ENCODE measurements at places on chromosomes 6 and 20.

- no peak for DNase-seq
Observed at GRCh38 chr6:13354331-13355042, 26.1 kb upstream of the TBC1D7 start.

DNA sequence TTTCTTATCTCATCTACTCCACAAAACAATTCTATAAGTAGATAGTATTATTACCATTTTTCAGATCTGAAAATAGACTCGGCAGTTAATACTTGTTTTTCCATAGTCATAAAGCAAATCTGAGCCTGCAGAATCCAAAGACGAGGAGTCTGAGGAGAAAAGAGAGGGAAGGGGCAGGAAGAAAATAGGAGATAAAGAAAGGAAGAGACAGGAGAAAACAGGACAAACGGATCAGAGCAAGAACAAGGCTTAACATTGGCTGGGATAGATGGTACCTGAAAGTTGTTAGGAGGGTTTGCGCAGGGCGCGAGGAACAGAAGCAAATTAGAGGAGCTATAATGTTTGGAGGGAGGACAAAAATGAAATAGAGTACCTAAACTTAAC, 639 bp upstream of the PPIL1 start:
- DNase-seq: no peak

DNA sequence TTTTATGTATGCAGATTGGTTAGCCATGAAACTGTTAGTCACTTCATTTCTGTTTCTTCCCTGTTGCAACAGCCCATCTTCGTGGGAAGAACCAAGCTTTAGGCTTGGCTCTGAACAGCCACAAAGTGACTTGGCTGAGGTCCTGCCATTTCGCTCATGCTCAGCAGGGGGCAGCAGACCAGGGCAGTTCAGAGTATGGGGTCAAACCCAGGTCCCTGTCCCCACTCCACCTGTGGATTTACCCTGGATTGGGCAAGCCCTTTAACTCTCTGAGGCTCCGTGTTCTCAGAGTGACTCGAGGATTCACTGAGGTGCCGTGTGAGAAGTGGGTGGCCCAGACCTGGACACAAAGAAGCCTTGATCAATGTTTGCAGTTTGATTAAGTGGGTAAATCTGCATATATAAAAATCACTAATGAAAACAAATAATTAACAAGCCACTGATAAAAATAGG, 19.8 kb upstream of the MAP1LC3A start:
- peak; percentile 50 for DNase-seq

- DNase-seq: no peak
Observed at GRCh38 chr6:34836008-34836407, 44.1 kb downstream of the BLTP3A start.

DNA sequence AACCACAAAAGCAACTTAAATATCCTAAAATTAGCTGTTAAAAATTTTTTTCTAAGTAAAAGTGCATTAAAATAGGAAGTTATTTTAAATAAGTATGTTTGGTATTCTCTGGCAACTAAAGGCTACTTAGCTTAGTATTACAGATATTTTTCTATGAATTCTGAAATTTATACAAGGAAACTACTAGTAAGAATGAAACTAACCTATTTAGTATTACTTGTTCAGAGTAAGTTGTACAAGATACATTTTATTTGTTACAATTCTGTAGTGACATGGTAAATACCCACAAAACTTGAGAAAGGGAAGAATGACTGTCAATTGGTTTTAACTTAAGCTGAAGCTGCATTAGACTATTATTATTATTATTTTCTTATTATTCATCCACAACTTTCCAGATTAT, 6.5 kb downstream of the PHIP start:
- DNase-seq: no peak

DNA sequence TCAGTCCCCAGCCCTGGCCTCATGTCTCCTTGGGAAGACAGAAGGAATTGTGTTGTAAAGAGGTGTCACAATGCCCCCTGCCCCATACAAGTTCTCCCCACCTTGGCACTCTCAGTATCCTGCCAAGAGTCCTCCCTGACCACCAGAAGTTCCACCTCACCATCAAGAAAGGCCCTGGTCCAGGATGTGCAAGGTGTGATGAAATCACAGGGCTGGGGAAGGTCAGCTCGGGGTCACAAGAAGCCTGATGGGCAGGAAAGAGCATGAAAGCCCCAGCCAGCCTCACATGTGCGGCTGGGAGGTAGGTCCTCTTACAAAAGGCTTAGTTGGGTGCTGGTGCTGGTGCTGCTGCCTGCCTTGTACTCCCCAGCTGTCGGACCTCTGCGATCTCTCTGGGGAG, 12.9 kb upstream of the C6orf132 start:
- DNase-seq: no peak

GRCh38 chr6:96911171-96911570, 13.4 kb upstream of the KLHL32 start:
- DNase-seq: no peak

DNA sequence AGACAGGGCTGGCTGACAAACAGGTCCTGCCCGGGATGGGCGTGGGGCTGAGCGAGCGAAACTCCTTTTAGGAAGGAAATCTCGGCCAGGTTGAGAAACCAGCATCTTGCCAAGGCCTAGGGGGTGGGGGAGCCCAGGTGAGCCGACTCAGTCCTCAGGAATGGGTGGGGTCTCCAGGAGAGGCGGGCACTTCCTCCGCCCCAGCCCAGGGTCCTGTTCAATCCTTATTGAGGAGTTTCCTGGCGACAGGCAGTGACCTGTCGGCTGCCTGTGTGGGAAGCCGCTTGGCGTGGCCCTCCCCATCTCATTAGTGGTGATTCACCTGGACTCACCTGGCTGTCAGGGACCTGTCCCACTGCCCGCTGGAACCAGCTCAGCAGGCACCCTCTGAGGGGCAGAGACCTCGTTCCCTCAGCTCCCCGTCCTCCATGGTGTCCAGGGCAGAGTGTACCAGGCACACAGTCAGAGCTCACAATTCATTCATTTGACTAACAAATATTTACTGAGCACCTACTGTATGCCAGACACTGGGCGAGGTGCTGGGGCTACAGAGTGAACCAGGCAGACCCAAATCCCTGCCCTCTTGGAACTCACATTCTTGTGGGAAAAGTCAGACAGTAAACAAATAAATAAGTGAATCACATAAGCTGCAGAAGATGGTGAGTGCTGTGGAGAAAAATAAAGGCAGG, 51.1 kb downstream of the FGD2 start:
- DNase-seq: no peak

GRCh38 chr20:45322952-45323383, 14.9 kb upstream of the MATN4 start:
- no peak for DNase-seq

DNA sequence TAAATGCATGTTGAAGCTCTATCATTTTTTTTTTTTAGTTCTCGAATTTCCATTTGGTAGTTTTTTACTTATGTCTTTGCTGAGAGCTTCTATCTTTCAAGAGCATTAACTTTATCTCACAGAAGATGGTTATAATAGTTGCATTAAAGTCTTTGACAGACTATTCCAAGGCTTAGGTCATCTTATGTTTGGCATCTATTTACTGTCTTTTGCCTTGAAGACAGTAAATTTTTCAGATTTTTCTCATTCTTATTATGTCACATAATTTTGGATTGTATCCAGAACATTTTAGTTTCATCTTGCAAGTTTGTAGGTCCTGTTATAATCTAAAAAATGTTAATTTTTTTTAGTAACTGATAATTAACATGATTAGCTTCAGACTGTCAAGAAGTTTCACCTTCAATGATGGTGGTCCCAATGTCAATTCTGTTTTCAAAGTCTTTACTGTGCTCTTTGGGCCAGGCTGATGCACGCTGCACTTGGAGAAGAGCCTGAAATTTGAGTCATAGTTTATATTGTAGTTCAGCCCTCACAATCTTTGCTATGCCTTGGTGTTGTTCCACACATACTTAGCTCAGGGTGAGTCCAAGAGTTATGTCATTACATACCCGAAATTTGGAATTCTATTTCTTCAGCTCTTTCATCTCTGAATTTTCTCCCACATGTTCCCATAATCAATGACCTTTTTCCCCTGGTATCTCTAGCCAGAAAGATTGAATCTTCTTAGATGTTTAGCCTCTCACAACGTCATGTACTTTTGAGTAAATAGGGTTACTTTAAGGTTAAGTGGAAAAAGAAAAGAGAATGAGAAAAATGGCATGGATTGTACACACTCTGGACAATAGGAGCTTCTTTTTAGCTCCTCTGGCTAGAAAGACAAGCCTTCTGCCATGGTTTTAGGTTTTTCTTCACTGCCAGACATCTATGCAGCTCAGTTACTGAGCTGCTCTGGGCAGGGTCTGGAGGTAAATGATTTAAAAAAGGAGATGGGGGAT, 110.3 kb upstream of the BTBD3 start:
- no peak for DNase-seq

DNA sequence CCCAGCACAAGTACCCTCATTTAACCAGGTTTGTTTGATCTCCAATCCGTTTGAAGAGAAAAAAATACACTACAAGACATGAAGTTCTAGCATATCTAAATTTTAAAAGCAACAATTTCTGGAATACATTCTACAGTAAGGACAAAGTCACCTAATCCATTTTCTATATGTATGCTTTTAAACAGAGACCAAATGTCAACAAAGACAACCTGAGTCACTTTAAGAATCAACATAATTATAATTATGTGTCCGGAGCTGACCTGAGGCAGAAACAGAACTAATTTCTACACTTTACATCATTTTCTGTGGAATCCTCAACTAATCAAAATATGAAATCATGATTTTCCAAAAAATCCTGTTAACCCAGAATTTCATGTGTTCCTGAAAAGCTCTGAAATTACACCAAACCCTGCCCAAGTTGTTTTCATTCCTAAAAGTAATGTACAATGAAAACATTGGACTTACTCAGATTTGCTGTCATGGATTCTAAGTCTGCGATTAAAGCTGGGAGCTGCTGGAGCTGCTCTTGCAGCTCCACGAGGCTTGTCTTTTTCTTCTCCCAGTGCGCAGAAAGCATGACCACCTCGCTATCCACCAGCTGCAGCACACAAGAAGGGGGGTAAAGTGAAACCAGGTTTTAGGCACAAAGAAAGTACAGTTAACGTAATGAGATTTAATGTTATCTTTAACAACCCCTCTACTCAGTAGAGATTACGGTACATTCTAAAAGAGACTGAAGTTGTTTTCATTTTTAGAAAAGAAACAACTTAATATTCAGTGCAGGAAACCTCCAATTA, 35.8 kb downstream of the DTNBP1 start:
- no peak for DNase-seq

DNA sequence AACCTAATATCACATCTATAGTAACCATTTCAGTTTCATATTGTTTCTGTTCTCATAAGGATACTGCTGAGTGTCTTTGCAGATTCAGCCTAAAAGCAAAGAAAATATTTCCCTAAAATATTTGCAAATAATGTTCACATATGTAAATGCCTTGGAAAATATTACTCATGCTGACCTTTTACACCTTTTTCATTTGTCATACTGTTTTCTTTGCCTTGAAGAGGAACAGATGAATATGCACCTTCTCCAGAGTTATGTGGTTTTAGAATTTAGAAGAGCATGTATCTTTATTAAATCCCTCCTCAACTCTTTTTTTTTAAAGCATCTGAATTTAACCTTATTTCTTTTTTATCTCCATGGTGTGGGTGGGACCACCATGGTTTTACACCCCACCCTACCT, 32.5 kb downstream of the NDUFAF5 start:
- DNase-seq: no peak

GRCh38 chr6:11710311-11710761, 68.3 kb downstream of the ADTRP start:
- DNase-seq: peak; percentile 66

DNA sequence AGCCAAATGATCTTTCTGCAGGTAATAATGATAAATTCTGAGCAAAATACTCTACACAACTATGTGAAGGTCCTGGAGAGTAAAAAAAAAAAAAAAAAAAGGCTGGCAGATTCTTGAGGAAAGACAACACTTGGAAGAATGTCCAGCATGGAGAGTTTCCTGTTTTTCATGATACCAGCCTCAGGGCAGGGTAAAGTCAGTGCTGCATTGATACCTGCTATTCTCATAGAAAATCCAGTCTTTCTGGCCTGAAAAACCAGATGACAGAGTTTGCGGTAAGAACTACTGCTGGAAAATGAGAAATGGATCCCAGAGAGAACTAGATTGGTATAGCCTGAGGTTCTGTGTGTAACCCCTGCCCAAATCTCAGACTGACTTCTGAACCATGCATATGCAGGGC, 89.1 kb downstream of the AFG1L start:
- DNase-seq: no peak

- DNase-seq: no peak
Observed at GRCh38 chr6:100479179-100480035, 14.7 kb upstream of the SIM1 start.

GRCh38 chr6:44915111-44915510, 413.0 kb upstream of the RUNX2 start:
- no peak for DNase-seq

DNA sequence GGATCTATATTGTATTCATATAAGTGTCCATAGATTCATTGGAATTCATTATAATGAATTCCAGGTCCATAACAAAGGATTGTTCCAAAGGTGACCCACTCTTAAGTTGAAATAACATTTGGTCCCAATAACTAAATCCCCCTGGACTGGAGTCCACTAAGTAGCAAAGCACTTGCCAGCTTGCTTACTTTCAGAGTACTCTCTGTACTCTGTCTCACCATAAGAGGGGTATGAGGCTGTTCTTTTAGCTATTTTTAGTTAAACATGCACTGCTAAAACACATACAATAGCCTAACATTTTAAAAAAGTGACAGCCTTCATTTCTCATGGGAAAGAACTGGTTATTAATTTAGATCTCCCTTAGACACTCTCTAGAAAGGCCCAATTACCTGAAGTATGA, 16.7 kb upstream of the ARHGAP18 start:
- DNase-seq: no peak

DNA sequence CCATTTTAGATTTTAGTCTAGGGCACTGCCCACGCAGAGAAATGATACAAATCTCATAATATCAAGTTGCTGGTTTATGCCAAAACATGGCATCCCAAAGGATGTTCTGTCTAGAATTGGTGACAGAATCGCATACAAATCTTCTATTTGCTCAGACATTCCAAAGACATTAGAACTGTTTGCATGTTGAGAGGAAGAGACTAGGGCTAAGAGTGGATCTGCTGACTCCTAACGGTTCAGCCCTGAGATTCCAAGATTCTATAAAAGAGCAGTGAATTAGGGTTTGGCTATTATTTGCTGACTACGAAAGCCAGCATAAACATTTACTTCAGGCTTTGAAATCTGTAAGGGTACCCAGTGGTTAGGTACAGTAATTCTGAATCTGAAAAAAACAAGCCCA, 3.6 kb downstream of the EPB41L2 start:
- DNase-seq: no peak

- DNase-seq: no peak
Observed at GRCh38 chr6:148042536-148042935, 300.1 kb upstream of the SASH1 start.

DNA sequence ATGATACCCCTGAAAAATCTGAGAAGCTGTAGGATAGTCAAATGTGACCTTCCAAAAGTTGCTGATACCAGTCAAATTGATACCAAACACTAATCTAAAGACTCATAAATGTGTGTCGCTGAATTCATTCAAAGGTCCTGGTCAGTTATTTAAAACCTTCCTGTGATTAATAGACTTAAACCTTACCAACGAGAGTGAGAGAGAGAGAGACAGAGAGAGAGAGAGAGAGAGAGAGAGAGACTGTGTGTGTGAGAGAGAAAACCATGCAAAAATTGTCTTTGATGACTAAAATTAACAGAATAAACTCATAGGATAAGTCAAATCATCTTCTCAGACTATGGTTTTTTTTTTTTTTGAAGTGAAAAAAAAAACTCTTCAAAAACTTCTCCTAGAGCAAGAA, 370.9 kb upstream of the HS3ST5 start:
- no peak for DNase-seq

Data from stimulated activated CD4-positive, alpha-beta T cell treated with anti-CD3 and anti-CD28 coated beads, Interleukin-15, amount 100 ng/mL, for 48 hours (primary cell).